CD4-positive, alpha-beta T cell treated with Interleukin-12 subunit alpha and Interleukin-12 subunit beta, for 1 hour (primary cell): ENCODE measurements at places on chromosomes 11 and 22.

- peak; percentile 34 for DNase-seq
Measured at GRCh38 chr22:38706101-38706900, 557 bp downstream of the GTPBP1 start.

- DNase-seq = no peak
Measured at GRCh38 chr11:89604281-89604680, 105.8 kb upstream of the TRIM77 start.

DNA sequence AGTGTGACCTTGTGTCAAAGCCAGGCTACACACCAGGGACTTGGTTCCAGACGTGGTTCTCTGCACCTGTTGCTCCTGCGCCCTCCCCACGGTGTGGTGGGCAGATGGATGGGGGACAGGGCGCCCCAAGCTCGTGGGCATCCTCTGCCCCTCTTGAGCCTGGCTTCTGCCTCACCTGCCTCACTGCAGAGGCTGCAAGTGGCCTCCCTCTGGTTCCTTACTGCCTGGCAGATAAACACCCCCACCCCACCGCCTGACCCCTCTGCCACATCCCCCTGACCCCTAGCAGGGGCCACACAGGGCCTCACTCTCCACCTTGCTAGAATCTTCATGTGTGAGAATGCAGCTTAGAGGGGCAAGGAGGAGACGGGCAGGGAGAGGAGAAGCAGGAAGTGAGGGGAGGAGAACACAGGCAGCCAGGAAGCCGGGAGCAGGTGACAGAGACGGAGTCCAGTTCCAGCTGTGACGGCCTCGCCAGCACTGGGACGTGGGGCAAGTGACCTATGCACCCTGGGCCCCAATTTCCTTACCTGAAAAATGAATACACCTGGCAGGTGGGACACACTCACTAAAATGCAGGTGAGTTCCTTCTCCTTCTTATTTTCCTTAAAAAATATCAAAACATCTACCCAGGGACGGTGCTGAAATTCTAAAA lies 178.3 kb downstream of the EFCAB6 start:
- DNase-seq = no peak

DNA sequence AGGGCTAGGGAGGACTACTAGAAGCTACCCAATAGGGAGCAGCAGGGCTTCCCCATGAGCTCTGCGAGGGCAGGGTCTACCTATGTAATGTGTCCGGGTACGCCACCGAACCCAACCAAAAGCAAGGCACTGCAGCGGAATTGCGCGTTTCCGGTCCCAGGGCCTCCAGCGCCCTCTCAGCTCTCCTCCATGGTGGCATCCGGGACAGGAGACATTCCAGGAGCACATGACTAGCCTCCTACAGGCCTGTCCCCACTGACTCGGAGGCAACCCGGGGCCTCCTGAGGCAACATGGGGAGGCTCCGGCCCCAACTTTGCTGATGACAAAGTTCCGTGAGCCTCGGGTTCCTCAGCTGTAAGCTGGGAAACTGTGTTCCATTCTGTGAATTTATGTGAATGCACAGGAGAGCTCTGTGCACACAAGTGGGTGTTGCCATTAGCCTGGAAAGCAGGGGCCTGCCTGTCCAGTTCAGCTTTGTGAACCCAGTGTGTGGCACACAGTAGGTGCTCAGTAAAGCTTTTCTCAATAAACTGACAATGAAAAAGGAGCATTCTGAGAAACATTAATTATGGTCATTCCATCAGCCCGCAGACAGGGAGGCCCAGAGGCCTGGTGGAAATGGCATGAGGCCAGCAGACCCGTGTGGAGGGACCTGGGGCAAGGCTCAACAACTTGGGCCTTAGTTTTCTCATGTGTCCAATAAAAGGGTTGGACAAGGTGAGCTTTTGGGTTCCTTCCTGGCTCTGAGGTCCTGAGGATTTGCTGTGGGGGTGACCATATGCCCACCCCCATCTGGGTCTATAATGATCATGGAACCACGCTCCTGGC lies 50.3 kb downstream of the CHRDL2 start:
- DNase-seq = no peak

DNA sequence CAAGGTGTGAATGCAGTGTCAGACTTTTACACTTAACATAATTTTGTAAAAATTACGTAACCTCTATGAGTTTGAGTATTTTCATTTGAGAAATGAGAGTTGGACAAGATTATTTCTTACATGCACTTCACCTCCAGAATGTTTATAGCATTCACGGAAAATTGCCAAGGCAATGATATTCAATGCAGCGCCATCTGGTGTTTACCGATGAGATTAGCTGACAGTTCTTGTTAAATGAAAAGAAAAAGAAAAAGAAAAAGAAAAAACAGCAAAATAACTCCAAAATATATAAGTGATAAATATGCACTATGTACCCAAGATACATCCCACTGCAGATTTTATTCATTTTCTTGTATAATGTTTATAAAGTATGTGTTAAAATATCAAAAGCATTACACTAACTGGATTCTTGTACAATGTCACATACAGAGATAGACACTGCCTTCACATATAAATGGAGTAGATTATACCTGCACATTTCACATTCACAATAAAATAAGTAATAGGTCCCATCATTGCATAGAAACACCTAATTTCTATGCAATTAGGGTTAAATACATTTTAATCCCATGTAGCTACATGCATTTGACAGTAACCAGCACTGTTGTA lies 976.3 kb upstream of the FAT3 start:
- peak; percentile 1 for DNase-seq

DNA sequence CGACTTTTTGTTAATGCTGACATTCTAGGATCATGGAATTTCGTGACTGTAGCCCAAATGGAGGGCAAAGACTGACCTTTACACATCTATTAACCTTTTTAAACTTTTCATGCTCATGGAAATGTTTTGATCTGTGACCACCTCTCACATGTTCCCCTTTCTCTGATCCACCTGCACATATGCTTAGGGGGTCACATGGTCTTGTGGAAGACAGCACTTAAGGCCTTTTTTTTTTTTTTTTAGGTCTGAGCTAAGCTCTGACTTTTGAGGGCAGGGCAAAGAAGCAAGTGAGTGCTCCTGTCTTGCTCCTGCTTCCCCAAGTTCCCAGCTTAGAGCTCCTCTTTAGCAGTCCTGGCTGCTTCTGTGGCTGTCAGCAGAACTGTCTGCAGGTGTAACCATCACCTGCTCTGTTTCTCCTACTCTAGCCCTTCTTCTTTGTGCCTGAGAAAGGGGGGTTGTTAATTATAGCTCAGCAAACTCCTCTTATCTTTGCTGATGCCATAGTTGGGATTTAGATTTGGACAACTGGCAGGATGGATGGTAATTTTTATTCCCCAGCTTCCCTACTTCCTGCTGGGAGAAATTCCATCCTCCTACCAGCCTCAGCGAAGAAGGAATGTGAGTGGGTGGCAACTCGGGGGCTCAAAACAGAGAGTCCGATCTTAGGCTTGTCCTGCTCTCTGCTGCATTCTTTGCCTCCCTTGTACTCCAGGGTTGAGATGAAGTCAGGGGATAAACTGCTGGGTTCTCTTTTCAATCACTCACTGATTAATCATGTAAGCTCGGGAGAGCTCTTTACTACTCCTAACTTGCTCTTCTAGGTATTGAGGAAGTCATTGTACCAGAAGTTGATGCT lies 64.4 kb downstream of the GRAMD1B start:
- no peak for DNase-seq

- DNase-seq = peak; percentile 83
Measured at GRCh38 chr11:65112546-65113360, 1.1 kb downstream of the TM7SF2 start.

GRCh38 chr11:126476266-126476924 lies 120.9 kb downstream of the ST3GAL4 start:
- DNase-seq = no peak

DNA sequence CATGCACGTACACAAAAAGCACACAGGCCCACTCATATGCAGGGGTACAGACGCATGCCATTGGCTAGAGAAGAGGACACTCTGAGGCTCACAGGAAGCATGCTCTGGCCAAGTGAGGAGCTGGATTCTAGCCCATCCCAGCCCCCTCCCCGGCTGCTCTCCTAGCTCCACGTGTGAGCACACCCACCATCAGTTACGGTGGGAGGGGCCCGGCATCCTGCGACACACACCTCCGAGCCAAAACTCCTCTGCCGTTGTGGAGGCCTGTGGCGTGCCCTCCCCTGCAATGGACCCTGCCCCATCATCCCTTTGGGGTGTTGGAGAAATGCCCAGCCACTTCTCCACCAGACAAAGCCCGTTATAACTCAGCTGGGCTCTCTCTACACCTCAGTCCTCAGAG lies 15.1 kb upstream of the IGSF9B start:
- DNase-seq = no peak

- no peak for DNase-seq
Measured at GRCh38 chr22:22916215-22916951, 28.8 kb downstream of the IGLL5 start.
